ENCODE measurements at places on chromosomes 7 and 10. TPM values are rescaled to one million over a fixed set of nuclear protein-coding genes. Genes with fewer than 3 reads are reported as not detected.

SYT15 gene
- 10.7 TPM for total RNA-seq

ASAH2 gene
- total RNA-seq, result 1.7 TPM

CHST12 gene
- total RNA-seq, result 7.6 TPM

CPA4 gene
- 4.5 TPM for total RNA-seq

CFAP70 gene
- 1.3 TPM for total RNA-seq

GRCh38 chr7:138257459-138258196 lies 181.4 kb downstream of the AKR1D1 start:
- no peak for DNase-seq

DNA sequence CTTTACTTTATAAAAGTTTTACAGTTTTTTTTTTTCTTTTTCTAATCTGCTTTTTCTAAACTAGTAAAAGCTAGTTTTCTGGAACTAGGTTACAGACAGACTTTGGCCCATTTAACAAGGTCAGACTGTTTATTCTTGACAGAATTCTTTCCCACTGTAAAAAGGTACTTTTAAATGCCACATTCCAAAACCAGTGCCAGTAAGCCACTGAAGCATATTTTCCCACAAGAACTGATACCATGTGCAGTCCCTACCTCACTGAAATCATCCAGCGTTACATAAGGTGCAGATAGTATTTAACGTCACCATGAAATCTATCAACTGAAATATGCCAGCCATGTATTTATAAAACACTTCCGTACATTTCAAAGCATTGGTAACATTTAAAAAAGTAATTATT lies 121.6 kb downstream of the CDK6 start:
- no peak for DNase-seq

- DNase-seq, result no peak
Measured at GRCh38 chr10:3762309-3762708, 22.7 kb downstream of the KLF6 start.

DNA sequence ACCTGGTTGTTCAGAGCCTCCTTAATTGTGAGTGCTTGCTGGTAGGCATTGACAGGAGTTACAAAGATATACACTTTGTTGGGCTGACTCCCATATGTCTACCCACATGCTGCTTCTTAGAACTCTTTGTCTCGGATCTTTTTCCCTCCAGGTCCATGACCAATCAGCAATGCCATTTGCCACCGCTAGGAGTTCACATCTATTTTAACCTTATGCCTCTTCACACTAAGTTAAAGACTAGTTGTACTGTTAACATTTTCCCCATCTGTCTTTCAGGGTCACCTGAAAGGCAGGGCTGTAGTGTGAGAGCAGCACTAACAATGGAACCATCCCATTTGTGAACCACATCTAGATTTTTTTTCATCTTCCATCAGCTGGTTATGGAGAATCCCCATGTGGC lies 226.7 kb upstream of the NPY start:
- DNase-seq, result no peak

- DNase-seq, result no peak
Measured at GRCh38 chr10:114821915-114822443, 399 bp downstream of the FHIP2A start.

DNA sequence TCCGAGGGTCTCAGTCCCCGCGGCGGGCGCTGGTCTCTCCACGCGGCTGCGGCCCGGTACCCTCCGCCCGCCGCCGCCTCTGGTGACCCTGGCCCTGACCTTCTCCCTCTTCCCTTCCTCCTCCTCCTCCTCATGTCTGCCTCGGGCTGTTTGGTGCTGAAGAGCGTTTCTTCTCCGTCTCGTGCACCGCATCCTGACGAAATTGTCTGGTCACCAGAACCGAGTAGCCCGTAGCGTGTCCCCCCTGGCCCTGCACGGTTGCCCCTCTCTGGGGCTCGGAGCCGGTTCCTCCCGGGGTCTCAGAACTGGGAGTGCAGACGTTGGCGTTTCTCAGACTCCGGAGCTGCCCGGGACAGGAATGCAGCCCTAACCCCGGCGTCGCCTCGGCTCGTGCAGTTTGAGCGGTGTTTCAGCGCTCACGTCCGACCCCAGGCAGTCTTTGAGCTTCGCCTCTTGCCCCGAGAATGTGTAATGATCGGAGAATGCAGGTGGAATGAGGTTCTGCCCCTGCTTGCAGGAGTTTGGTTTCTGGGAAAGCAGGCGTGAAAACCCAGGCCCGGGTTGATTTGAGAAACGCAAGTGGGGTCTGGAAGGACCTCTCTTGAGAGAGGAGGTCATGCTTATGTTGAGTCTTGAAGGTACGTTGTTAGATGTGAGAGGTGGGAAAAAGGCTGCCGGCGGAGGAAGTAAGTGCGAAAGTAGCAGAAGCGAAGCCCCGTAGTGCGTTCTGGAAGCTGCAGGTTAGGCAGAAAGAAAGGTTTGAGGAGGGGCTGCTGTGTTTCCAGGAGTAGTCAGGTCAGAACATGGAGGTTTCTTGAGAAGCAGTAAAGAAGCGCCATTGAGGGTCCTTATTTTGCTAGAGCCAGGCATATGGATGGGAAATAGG lies 743 bp downstream of the RBM17 start:
- peak; percentile 35 for DNase-seq

DNA sequence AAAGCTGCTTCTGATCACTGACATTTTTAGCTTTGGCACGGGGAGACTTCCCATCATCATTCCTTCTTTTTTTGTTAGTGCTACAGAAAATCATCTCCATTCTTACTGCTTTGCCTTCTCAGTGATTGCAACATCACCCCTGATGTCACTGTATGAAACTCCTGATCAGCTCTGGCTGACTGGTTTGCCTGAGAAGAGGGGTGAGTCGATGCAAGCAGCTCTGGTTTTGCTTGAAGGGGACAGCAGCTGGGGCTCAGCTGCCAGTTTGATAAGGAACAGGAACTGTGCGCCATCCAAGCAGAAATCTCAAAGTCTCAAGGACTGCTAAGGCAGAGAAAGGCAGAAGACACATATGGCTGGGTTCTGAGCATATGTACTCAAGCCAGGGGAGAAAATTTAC lies 808.5 kb upstream of the CELF2 start:
- no peak for DNase-seq
